ENCODE measurements at places on chromosomes 3 and 15. TPM values are rescaled to one million over a fixed set of nuclear protein-coding genes. Genes with fewer than 3 reads are reported as not detected.

GRCh38 chr15:97691078-97691477 lies 269.4 kb upstream of the ARRDC4 start:
- no peaks in the 10 kb centered on the region for H3K4me1 ChIP-seq
- H3K27ac ChIP-seq = no peak overlapping the region
- no peaks in the 10 kb centered on the region for H3K36me3 ChIP-seq
- no peaks in the 10 kb centered on the region for H3K27me3 ChIP-seq
- H3K4me3 ChIP-seq = no peak overlapping the region

DNA sequence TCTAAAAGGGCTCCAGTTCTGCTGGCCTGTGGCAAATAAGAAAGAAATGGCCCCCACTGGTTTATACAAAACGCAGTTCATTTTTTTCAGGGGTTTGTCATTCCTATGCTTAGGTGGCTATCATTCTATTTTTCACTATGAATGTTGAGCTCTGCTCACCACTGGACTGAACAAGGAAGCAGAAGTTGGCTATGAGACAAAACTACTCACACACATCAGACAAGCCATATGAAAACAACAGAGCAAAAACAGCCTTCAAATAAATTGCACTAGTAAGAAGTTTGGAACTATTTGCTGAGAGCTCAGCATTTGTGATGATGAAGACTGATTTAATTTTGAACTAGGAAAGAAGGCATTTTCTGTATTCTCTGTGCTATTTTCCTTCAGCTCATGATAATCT lies 328.5 kb downstream of the MECOM start:
- no peak for DNase-seq
- no peaks in the 10 kb centered on the region for H3K27me3 ChIP-seq
- no peak overlapping the region for H3K27ac ChIP-seq
- no peaks in the 10 kb centered on the region for H3K4me1 ChIP-seq

DNA sequence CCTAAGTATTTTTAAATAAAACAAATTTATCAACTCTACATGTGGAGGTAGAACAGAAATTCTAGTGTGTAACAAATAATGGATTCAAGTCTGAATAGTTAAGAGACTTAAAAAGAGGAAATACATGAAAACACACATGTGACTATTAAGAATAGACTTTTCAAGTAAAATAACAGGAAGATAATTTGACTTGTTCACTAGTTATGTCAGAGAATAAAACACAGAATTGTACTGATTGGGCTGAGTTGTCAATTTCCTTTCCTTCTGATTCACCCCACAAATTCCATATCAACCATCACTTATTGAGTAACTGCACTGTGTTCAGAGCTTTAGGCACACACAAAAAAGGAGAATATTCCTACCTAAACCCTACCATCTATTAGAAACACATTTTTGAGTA lies 557.2 kb downstream of the TUSC7 start:
- no peak overlapping the region for H3K27ac ChIP-seq
- H3K36me3 ChIP-seq = no peaks in the 10 kb centered on the region
- no peaks in the 10 kb centered on the region for H3K4me1 ChIP-seq
- H3K27me3 ChIP-seq = no peaks in the 10 kb centered on the region
- no peak for DNase-seq
- H3K4me3 ChIP-seq = no peak overlapping the region

- H3K4me1 ChIP-seq = no peaks in the 10 kb centered on the region
- no peaks in the 10 kb centered on the region for H3K36me3 ChIP-seq
- no peaks in the 10 kb centered on the region for H3K27me3 ChIP-seq
- DNase-seq = no peak
- no peak overlapping the region for H3K4me3 ChIP-seq
- no peak overlapping the region for H3K27ac ChIP-seq
These were observed 70.7 kb downstream of the C3orf70 start for GRCh38 chr3:185082149-185082548.

DNA sequence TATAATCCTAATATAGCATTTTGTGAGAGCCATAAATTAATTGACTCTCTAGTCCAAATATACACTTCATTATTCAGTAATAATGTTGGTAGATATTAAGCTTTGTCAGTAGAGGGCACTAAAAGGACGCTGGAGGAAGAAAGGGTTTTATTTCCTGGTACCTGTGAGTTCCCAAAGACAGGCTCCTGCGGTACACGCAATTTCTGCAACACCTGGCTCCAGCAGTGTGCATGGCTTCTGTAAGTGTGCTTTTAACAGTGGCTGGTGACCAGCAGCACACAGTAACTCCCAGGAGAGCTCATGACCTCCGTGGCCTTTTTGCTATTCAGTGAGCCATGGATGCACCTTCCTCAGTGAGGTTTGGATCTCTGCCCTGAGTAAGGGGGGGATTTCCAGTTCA lies 338.3 kb upstream of the ZNF385D start:
- no peak overlapping the region for H3K4me3 ChIP-seq
- H3K36me3 ChIP-seq = no peaks in the 10 kb centered on the region
- no peaks in the 10 kb centered on the region for H3K4me1 ChIP-seq
- no peaks in the 10 kb centered on the region for H3K27me3 ChIP-seq
- no peak overlapping the region for H3K27ac ChIP-seq

- H3K4me3 ChIP-seq = no peak overlapping the region
- DNase-seq = no peak
- no peaks in the 10 kb centered on the region for H3K4me1 ChIP-seq
- no peak overlapping the region for H3K27ac ChIP-seq
These were observed 239.4 kb upstream of the SOX14 start for GRCh38 chr3:137524751-137525150.

- no peaks in the 10 kb centered on the region for H3K36me3 ChIP-seq
- no peak for DNase-seq
- no peak overlapping the region for H3K27ac ChIP-seq
- H3K4me3 ChIP-seq = no peak overlapping the region
These were observed 84.9 kb upstream of the UBE2E1 start for GRCh38 chr3:23720885-23721284.

- H3K36me3 ChIP-seq = peaks cover 27% of the 10 kb centered on the region
- H3K4me1 ChIP-seq = peaks cover 31% of the 10 kb centered on the region
- no peak overlapping the region for H3K4me3 ChIP-seq
- no peaks in the 10 kb centered on the region for H3K27me3 ChIP-seq
These were observed 29.5 kb downstream of the GLB1 start for GRCh38 chr3:33067484-33067883.

GRCh38 chr15:51004103-51004551 lies 90.6 kb downstream of the TNFAIP8L3 start:
- H3K4me1 ChIP-seq = no peaks in the 10 kb centered on the region
- no peak overlapping the region for H3K27ac ChIP-seq
- no peak overlapping the region for H3K4me3 ChIP-seq
- no peak for DNase-seq
- H3K36me3 ChIP-seq = peaks cover 15% of the 10 kb centered on the region

Gene ZMYND10
- total RNA-seq = 1.7 TPM

Data from CD4-positive, alpha-beta T cell (primary cell).